ENCODE measurements at places on chromosomes 5 and 9. TPM values are rescaled to one million over a fixed set of nuclear protein-coding genes. Genes with fewer than 3 reads are reported as not detected.

ADAMTS19 gene
- polyA plus RNA-seq = 0.06 TPM

WWC1 gene
- 14.2 TPM for polyA plus RNA-seq

OTP gene
- polyA plus RNA-seq = not detected

HSPB3 gene
- polyA plus RNA-seq = 0.45 TPM

FBP2 gene
- not detected for polyA plus RNA-seq

IER5L gene
- 16.8 TPM for polyA plus RNA-seq

CERCAM gene
- polyA plus RNA-seq = 59.4 TPM

HACD4 gene
- polyA plus RNA-seq = 1.1 TPM

CCDC183 gene
- 0.79 TPM for polyA plus RNA-seq
